ENCODE measurements at places on chromosomes 13 and 19.

DNA sequence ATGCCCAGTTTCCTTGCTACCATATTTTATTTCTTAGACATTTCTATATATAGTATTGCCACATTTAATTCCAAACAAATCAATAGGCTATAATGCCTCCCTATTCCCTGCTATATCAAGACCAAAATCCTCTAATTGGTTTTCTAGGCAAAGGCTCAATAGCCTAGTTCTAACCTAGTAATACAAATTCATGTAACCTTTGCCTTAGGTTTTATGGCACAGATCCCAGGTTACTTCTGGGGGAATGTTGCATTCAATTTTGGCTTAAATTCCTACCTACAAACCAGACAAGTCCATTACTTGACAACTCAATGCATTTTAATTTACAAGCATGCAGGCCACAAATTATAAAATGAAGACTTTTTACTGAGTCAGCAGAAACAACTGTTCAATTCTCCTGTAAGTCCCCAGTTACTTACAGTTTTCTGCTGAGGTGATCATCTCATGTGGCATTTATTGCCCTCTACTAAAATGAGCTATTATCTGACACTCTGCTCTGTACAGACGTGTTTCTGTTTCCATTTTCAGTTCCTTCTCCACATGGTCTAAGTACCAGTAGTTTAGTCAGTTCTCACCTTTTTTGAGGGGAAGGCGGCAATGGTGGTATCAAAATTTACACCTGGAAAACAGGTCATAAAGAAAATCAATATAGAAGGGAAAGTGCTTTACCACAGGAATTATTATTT lies 11.7 kb downstream of the KCNRG start:
- DNase-seq, result no peak

- DNase-seq, result no peak
These were observed 707.1 kb upstream of the SPRY2 start for GRCh38 chr13:81048026-81048461.

DNA sequence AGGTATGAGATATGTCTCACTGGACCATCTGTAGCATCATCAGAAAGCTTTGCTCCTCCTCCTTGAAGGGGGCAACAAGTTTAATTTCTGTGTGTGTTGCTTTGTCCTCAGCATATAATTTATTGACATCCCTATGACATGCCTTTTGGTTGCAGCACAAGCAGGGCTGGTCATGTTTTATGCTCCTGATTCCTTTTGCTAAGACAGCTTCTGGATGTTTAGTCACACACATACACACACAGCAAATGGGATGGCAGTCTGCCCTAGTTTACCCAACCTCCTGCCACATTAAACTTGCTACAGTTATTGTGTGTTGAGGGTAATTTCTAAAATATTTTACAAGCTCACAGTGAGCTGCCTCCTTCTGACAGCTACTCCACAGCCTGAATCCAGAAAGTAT lies 217.9 kb upstream of the RXFP2 start:
- DNase-seq, result no peak

- no peak for DNase-seq
These were observed 21.4 kb downstream of the HPN start for GRCh38 chr19:35062942-35063341.

DNA sequence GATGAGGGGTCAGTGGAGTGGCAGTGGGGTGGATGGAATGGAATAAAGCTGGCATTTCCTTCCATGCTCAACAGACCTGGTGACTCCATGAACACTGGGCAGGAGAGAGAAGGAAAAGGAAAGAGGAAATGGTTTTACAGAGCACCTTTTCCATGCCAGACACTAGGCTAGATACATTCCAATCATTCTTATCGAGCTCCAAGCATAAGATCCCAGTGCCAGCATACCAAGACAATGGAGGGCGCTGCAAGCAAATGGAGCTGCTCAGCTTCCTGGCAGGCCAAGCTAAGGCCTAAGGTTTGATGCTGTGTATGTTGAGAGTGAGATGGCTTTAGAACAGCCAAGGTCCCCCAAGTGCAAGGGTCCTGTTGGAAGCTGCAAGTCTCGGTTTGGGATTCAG lies 113.2 kb downstream of the HSPH1 start:
- DNase-seq, result no peak

GRCh38 chr19:53883231-53883661 lies 1.2 kb downstream of the PRKCG start:
- DNase-seq, result no peak

DNA sequence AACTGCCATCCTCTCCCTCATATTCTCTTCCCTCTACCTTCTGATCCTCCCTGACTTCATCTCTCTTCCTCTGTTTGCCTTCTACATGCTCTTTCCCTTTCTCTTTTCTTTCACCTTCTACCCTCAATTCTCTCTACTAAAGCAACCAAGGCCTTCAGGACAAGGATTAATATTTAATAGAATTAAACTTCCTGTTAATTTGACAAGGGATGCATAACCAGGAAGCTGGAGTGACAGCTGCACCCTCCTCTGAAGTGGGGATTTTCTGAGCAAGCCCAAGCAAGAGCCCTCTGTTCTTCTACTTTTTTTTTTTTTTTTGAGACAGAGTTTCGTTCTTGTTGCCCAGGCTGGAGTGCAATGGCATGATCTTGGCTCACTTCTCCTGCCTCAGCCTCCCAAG lies 63.4 kb upstream of the MED4 start:
- DNase-seq, result no peak

DNA sequence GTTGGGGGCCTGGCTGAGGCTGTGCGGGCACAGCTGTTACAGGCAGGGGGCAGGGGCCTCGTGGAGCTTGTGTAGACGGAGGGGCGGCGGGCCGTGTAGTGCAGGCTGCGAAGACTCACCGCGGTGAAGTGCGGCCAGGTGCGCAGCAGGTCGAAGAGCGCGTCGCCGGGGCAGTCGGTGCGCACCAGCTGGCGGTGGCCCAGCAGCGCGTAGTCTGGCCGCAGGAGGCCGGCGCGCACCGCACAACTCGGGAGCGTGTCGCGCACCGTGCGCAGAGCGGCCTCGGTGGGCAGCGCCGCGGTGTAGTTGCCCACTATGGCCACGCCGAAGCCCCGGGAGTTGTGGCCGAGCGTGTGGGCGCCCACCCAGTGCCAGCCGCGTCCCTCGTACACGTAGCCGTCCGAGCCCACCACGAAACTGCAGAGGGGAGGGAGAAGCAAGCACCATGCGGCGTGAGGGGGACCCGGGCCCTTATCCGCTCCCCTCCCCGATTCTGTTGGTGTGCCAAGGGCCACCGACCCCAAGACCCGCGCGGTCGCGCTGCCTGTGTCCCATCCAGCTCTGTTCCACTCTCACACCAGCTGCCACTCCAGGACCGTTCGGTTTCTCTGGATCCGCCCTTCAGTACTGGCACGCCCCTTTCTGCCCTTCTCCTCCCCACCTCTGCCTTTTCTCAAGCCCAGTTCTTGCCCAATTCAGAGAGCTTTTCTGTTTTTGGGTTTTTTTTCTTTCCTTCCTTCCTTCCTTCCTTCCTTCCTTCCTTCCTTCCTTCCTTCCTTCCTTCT lies 5.4 kb upstream of the RASAL3 start:
- DNase-seq, result no peak

GRCh38 chr19:46320559-46320958 lies 23.7 kb downstream of the HIF3A start:
- no peak for DNase-seq

- DNase-seq, result no peak
These were observed 48.8 kb downstream of the KCTD15 start for GRCh38 chr19:33845498-33845897.

- DNase-seq, result no peak
These were observed 106.9 kb downstream of the CYSLTR2 start for GRCh38 chr13:48760626-48761025.

GRCh38 chr19:51651216-51651846 lies 4.7 kb upstream of the SIGLEC14 start:
- DNase-seq, result no peak

GRCh38 chr13:45691667-45692066 lies 10.5 kb upstream of the CBY2 start:
- DNase-seq, result no peak

DNA sequence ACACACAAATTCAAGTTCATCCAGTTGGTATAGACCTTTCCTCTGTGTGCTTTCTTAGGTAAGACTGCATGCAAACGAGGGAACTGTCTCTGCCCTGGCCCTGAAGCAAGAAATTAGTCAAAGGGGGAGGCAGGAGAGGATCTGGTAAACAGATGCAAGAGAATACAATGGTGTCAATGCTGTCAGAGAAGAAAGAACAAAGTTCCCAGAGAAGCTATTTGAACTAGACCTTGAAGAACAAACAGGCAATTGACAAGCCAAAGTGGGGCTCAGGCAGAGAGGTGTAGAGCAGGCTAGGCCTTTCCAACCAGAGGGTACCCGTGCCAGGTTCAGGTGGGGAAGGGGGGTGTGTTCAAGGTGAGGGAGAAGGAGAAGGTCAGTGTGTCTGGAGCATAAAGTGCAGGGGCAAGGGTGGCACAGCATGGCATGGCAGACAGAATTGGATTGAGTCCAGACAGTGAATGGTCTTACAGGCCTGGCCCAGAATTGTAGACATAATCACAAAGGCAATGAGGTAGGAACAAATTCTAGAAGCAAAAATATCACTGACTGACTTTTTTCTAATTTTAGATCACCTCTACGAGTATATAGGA lies 95.0 kb upstream of the STARD13 start:
- DNase-seq, result no peak

- no peak for DNase-seq
These were observed 12.3 kb upstream of the HSPH1 start for GRCh38 chr13:31174018-31174417.

DNA sequence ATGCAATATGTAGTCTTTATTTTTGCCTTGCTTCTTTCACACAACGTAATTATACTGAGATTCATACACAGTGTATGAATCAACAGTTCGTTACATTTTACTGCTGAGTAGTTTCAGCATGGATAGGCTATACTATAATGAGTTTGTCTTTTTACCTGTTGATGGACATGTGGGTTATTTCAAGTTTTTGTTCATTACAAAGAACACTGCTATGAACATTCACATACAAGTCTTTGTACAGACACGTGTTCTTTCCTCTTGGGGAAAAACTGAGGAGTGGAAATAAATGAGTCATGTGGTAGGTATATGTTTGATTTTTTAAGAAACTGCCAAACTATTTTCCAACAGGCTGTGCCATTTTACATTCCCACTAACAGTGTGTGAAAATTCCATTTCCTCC lies 35.1 kb downstream of the ENOX1 start:
- DNase-seq, result no peak

- DNase-seq, result no peak
These were observed 19.1 kb upstream of the WDR18 start for GRCh38 chr19:964761-965694.

DNA sequence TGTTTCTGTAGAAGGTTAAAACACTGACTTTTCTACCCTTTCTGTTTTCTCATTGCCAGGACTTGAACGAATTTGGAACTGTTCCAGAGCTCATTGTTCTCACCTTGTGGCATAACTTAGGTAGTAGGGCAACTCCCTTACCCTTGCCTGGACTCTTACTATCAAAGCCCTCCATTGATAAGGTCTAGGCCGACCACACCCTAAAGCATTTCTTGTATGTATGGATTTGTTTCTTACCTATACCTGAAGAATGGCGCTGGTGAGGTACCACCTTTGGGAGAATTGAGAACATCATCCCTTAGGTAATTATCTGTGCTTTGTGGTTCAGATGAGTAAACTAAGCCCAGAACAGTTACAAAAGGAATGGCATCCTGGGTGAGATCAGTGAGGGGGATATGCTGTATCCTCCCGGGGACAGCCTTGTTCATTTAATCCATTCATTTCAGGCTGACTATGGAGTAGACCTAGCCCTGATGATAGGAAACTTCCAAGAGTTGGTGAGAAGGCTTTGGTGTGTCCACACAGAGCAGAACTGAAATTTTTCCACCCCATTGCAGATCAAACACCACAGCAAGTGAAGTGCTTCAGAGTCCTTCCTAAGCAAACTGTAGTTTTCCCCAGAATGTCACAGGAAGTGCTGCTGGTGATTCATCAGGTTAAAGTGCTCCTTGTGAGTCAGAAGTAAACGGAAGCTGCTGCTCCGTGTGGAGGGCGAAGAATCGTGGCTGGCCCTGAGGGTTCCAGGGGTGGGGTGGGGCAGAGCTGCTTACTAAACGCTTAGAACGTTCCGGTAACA lies 113.0 kb downstream of the TEX26 start:
- DNase-seq, result no peak

GRCh38 chr13:99276706-99277105 lies 18.5 kb upstream of the GPR18 start:
- no peak for DNase-seq
